ENCODE measurements at places on chromosomes 5 and 9. TPM values are rescaled to one million over a fixed set of nuclear protein-coding genes. Genes with fewer than 3 reads are reported as not detected.

TARS1 gene
- 41.2 TPM for total RNA-seq

ANKRD20A1 gene
- total RNA-seq = not detected

FAM151B gene
- 7.4 TPM for total RNA-seq

OR13C9 gene
- not detected for total RNA-seq

OR1L6 gene
- total RNA-seq = not detected

INSL4 gene
- total RNA-seq = not detected

Measured in thoracic aorta (tissue), 2 donors.